ENCODE measurements at places on chromosomes 5 and 9.
A peak's percentile ranks its signal among the peaks of the same experiment; 100 is the strongest.

GRCh38 chr5:126544087-126544740 lies 50.8 kb downstream of the ALDH7A1 start:
- DNase-seq, result no peak

GRCh38 chr9:90180381-90180780 lies 462.2 kb downstream of the DIRAS2 start:
- no peak for DNase-seq

DNA sequence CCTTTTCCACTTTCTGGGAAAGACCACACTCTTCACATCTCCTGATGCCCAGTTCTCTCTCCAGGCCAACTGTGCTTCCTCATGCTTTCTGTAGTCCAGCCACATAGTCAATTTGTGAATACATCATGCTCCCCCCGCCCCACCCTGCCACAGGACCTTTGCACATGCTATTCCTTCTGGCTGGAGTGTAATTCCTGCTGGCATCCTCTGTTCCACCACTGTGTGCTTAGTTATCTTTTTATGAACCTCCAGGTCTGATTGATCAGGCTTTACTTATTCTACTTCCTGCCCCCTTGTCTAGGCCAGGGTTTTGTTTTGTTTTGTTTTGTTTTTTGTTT lies 372.6 kb upstream of the RIOK2 start:
- DNase-seq, result no peak

DNA sequence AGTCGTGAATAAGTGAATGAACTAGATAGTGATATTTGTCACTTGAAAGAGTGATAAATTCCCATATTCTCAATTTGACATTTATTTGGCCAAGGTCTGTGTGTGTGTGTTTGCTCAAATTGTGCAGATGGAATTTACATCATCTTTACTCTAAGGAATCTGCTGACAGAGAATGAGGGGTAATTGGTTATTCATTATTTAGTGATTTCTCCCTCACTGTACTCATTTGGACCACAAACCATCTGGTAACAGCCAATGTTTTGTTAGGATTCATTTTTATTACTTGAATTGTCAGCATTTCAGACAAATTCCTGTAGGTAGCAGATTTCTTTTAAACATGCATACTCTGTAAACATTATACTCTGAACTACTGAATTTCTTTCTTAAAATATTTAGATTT lies 15.6 kb downstream of the VCAN start:
- DNase-seq, result no peak

DNA sequence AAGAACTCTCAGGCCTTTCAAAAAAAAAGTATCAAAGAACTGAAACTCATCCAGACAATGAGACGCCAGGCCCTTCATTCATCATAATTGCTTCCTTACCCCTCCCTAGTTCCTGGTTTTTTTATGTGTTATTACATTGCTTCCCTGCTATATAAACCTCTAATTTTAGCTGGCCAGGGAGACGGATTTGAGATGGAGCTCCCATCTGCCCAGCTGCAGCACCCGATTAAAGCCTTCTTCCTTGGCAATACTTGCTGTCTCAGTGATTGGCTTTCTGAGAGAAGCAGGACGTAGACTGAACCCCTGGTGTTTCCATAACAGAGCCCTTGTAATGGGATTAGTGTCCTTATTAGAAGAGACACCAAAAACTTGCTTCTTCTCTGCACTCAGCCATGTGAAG lies 62.4 kb downstream of the BARX1 start:
- DNase-seq, result no peak

DNA sequence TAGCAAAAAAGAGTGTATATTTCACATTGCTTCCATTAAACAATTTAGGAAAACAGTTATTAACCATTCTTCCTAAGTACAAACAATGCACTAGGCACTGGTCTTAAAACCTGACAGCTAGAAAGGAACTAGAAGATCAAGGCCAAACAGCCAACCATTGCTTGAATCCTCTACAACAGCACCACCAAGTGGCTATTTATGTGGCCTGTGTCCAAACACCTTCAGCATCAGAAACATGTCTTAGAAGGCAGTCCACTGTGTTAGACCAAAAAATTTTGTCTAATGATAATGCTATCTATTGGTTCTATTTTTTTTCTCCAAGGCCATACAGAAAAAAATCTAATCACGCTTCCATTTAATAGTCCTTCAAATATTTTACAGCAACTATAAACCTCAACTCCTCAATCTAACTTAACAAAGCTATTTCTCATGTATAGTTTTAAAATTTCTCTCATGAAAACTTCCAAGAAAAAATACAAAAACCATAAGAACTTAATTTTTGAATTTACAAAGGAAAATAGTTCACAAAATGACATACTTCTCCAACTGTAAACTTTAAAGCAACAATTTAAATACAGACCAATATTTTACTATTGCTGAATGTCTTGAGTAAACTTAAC lies 36.1 kb downstream of the CAAP1 start:
- peak; percentile 54 for DNase-seq
